ENCODE measurements at places on chromosomes 11 and 22. TPM values are rescaled to one million over a fixed set of nuclear protein-coding genes. Genes with fewer than 3 reads are reported as not detected.
A peak's percentile ranks its signal among the peaks of the same experiment; 100 is the strongest.

DNA sequence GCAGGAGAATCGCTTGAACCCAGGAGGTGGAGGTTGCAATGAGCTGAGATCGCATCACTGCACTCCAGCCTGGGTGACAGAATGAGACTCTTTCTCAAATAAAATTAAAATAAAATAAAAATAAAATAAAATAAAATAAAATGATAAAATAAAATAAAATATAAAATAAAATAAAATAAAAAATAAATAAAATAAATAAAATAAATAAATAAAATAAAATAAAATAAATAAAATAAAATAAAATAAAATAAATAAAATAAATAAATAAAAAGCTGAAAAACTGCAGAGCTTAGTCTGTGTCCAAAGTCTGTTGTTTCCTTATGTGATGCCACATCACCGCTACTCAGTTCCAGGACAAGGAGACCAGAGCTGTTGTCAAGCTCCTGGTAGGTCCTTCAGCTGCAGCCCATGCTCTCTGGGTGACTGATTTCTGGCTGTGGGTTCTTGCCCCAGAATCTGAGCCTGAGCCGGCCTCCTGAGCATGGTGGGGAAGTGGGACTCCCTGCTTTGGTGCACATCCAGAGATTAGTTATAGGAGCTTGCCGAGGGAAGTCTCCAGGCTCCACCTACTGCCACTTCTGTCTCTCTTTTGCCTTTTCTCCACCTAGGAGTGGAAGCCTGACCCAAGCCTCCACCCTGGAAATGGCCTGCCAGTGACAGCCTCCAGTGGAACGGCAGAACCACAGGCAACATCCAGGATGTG is 31.3 kb upstream of the ADA2 start:
- no peak for DNase-seq

DNA sequence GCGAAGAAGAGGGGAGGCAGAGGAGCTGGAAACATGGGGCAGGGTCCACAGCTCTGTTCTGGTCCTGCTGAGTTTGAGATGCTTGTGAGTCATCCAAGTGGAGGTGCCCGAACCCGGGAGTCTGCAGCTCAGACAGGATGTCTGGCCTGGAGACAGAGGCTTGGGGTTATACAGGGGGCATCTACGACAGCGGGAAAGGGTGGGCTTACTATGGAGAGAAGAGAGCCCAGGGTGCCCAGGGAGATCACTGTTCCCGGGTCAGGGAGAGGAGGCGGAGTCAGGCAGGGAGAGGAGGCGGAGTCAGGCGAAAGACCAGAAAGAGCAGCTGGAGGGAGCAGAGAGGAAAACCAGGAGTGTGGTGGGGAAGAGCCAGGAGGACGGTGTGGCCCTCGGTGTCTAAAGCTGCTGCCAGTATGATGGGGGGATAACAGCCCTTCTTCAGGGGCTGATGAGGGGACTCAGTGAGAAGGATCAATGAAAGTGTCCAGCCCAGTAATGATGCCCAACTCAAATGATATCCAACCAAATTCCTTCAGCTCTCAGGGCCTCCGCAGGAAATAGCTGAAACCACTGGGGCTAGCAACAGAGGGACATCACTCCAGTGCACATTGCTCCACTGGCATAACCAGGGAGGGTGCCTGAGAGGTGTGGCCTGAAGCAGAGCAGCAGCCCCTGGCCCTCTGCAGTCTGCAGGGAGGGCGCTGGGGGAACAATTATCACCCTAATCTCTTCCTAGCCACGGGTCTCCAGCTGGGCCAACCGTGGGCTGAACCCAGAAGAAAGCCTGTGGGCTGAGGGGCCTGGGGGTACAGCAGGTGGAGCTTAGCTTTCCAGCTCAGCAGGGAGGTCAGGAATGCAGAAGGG is 2.6 kb upstream of the LTBP3 start:
- DNase-seq = peak; percentile 70

GRCh38 chr11:96095884-96096303 is 172.0 kb upstream of the MTMR2 start:
- DNase-seq = no peak

Gene OR2D2
- polyA plus RNA-seq = not detected

DNA sequence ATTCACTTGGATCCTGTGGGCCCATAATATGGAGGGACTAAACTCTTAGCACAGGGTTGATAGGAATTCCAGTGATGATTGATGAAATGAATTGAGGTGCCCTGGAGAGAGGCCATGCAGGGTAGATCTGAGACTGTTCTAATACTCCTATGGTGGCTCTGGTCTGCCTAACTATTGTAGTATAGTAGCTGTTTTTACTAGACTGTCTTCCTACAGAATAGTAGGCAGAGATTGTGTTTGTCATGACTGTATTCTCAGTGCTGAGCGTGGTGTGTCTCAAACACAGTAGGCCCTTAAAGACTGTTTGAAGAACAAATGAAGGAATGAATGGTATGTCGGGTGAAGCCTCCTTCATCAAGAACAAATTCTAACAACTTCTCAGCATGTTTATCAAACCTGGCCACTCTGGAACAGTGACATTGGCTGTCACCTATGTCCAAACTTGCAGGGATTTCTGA is 107.0 kb upstream of the SESN3 start:
- DNase-seq = no peak

Gene SGSM1
- 3.2 TPM for polyA plus RNA-seq

DNA sequence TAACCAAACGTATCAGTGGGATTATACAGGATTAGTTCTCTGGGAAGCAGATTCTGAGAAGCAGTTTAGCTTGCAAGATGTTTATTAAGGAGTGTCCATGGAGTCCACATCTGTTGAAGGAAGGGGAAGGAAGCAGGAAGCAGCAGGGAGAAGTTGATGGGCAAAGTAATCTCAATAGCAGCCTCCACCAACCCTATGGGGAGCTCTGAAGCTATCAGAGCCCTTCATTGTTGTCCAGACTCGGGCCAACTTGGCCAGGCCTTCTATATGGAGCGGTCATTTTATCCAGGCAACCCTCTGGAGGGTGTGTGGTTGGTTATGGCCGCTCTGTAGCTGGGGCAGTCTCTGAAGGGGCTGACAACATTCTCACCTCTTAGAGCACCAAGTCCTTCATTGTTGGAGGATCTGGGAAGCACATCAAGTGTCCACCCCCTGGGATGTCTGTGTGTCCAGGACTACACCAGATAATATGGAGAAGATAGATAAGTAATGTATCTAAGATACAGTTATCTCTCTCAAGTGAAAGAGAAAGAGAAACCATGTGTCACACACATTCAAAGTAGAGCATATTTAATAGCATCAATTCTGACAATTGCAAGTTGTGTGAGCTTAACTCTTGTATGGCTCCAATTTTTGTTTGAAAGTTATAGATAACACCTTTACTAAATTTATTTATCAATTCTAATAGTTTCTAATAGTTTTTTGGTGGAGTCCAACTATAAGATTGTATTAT is 101.7 kb upstream of the TRIM77 start:
- DNase-seq = no peak

Gene SCGB1C1
- polyA plus RNA-seq = not detected

DNA sequence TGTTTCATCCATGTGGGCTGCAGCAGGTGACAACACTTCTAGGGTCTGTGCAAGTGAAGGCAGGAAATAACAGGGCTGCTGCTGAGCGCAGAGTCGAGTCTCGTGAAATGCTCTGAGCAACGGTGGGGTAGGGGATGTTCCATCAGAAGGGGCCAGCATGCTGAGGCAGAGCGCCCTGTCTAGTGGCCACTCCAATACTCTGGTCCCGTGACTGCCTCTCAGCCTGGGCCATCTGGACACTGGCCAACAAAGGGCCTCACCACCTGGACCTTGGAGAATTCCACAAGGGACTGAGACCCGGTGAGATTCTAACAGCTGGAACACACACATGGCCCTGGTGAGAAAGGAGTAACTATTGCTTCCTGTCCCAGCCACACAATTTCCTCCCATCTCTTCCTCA is 375.7 kb downstream of the SHANK2 start:
- DNase-seq = no peak

DNA sequence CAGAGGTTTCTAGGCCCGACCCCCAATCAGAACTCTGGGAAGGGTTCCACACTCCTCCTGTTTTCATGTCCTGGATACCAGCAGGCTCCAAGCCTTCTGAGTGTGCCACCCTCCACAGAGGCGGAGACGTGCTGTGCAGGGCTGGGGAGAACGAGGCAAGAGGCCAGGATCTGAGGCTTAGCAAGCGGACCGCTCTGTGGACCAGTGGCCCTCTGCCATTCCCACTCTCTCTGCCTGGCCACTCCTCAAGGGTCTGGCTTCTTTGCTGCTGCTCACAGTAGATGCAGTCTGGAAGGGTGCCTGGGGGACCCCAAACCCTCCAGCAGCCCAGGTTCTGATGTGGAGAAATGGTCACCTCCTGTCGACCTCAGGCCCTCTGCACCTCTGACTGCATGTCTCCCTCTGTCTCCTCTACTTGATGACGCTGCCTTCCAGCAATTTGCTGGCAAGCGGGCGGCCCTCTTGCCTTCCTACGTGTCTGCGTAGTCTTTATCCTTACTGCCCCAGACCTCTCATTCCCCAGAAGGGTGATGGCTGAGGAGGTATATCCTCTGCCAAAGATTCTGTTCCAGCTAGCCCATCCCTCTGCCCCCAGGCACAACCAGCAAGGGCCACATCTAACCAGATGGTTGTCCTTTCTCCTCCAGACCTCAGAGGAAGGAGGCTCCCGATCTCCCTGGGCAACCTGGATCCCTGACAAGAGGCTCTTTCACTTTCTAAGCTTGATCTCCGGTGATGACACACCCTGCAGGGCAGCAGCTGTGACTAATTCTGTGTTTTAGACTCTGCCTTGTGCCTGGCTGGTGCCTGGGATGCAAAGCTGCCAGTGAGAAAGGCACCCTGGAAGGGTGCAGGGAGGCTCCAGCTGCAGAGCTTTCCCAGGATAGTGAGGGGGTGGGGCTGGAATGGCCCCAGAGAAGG is 87.3 kb downstream of the NAT10 start:
- DNase-seq = peak; percentile 59

DNA sequence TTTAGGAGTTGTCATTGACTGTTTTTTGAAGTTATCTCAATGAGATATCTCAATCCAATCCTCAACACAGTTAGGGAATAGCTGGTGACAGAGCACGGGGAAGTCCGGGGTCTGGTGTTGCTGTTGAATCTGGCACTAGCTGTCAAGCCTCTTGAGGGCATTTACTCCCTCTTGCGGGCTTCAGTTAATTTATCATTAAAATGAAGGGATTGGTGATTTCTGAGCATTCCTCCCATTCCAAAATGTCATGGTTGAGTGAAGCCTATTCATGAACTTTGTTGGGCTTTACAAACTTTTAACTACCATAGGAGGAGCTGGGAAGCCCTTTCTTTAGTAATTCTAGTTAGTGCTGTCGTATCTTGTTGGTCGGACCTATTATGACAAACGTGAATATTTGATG is 40.2 kb downstream of the UVRAG start:
- DNase-seq = no peak

Gene C22orf31
- polyA plus RNA-seq = not detected

Gene SPON1
- polyA plus RNA-seq = 23.8 TPM

- no peak for DNase-seq
Measured at GRCh38 chr11:128724891-128725611, 31.2 kb downstream of the FLI1 start.

Gene WNT11
- polyA plus RNA-seq = 8.5 TPM

Measured in muscle of arm (tissue), 14 donors.